ENCODE measurements at places on chromosomes 16 and 17.

- H3K27me3 ChIP-seq = no peaks in the 10 kb centered on the region
- peaks cover 8% of the 10 kb centered on the region for H3K4me1 ChIP-seq
- no peak overlapping the region for H3K27ac ChIP-seq
- H3K36me3 ChIP-seq = peaks cover 7% of the 10 kb centered on the region
These were observed 8.3 kb downstream of the GINS2 start for GRCh38 chr16:85680352-85680944.

DNA sequence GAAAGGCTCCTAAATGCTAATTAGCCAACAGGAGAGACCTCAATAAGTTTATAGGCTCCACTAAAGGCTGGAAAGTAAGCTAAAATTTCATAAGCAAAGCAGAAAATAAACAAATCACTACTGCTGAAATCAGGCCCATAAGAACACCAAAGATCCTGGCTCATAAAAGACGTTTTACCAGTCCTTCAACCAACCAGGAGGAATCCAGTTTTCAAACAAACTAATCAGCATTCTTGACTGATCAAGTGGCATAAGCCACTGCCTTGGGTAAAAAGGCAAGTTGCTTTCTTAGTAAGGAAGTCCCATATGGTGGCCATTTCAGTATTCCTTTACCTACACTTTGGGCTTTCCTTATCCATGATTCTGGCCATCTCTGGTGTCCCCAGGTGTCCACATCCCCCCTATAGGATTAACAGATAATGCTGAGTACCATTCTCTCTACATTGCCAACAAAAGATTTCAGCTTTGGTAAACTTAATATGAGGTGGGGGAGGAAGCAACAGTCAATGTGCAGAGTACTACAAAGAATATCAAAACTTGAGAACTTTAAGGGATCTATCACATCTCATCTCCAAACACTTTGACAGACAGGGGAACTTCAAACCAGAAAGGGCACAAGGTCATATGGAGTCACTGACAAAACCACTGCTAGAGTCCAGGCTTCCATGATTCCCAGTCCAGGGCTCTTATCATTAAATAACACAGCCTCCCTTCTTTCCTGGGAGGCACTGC, 1.3 kb downstream of the TOM1L2 start:
- no peak for DNase-seq
- H3K4me1 ChIP-seq = peaks cover 20% of the 10 kb centered on the region
- H3K36me3 ChIP-seq = no peaks in the 10 kb centered on the region
- H3K27ac ChIP-seq = no peak overlapping the region

GRCh38 chr17:50668025-50668837, 33.5 kb downstream of the ABCC3 start:
- no peak overlapping the region for H3K4me3 ChIP-seq
- DNase-seq = no peak
- H3K27ac ChIP-seq = peak overlapping the region; percentile 35
- no peaks in the 10 kb centered on the region for H3K4me1 ChIP-seq
- no peaks in the 10 kb centered on the region for H3K27me3 ChIP-seq
- H3K36me3 ChIP-seq = no peaks in the 10 kb centered on the region

- DNase-seq = no peak
- H3K27ac ChIP-seq = peak overlapping the region; percentile 31
- H3K4me1 ChIP-seq = peaks cover 36% of the 10 kb centered on the region
- no peaks in the 10 kb centered on the region for H3K36me3 ChIP-seq
These were observed 6.4 kb upstream of the CCDC182 start for GRCh38 chr17:57751348-57751971.

- H3K27me3 ChIP-seq = peaks cover 37% of the 10 kb centered on the region
- H3K27ac ChIP-seq = peak within 1 kb of the TSS; percentile 50
- peaks cover 20% of the 10 kb centered on the region for H3K4me1 ChIP-seq
- peak; percentile 48 for DNase-seq
These were observed at the start of gene SLC46A1 for GRCh38 chr17:28405632-28406472. SLC46A1 (minus strand) TSS chr17:28406212; CDS start chr17:28406114, 98 bp downstream.
